ENCODE measurements at places on chromosomes 1 and 21. TPM values are rescaled to one million over a fixed set of nuclear protein-coding genes. Genes with fewer than 3 reads are reported as not detected.

The SNAP47 gene
- total RNA-seq = 31.9 TPM

The IL12RB2 gene
- total RNA-seq = not detected

The SLC1A7 gene
- not detected for total RNA-seq

The ZC3H11A gene
- 54.0 TPM for total RNA-seq

The ICOSLG gene
- 1.0 TPM for total RNA-seq

The CRYAA gene
- total RNA-seq = not detected

The GRHL3 gene
- 0.10 TPM for total RNA-seq

All from mammary microvascular endothelial cell (primary cell).